ENCODE measurements at places on chromosomes 16 and 17. TPM values are rescaled to one million over a fixed set of nuclear protein-coding genes. Genes with fewer than 3 reads are reported as not detected.

PLSCR3 gene
- polyA plus RNA-seq, result 72.0 TPM

DNA sequence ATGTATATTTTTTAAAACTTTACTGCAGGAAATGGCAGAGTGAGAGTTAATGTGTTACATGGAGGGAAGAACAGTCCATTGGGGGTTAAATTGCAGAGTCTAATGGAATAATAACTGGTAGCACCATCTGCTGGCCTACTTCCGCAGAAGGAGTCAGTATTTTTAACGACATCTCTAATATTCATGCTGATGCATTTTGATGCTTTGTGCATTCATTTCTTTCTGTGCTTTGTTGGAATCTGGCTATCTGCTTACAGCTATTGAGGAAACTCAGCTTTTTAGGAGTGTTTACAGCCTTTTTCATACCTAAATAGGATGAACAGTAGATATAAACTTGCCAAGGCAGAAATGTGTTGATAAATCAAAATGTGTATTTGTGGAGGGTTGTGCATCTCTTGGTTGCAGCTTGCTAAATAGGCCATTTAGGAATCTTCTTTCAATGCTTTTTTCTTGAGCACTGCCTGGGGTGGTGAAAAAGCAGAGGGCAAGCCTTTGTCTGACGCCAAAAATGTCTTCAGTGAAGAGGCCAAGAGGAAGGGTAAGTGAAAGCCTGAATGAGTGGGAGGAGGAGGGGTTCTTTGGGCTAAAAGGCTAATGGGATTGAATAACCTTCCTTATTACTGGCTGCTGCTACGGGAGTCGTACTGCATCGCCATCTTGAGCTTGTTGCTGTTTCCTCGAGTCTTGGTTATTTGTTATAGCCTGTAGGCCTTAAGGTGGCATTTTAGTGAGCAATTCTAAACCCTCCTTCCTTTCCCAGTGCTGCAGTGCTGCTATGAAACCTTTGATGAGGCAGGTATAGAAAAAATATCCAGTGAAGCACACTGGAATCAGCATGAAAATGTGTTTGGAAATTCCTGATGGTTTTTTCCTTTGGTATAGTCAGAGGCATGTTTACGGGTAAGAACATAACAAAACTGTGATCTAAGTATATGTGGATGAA is 153.3 kb downstream of the CHD9 start:
- H3K4me1 ChIP-seq, result peaks cover 7% of the 10 kb centered on the region
- H3K36me3 ChIP-seq, result peaks cover 21% of the 10 kb centered on the region
- peak; percentile 77 for DNase-seq
- no peaks in the 10 kb centered on the region for H3K27me3 ChIP-seq
- peak overlapping the region; percentile 52 for H3K4me3 ChIP-seq

GRCh38 chr16:48206594-48207242 is 37.4 kb upstream of the LONP2 start:
- DNase-seq, result no peak
- H3K27me3 ChIP-seq, result peaks cover 6% of the 10 kb centered on the region
- no peak overlapping the region for H3K27ac ChIP-seq
- H3K4me3 ChIP-seq, result no peak overlapping the region
- no peaks in the 10 kb centered on the region for H3K36me3 ChIP-seq
- peaks cover 5% of the 10 kb centered on the region for H3K4me1 ChIP-seq

GRCh38 chr16:15494236-15494635 is 59.8 kb downstream of the BMERB1 start:
- H3K4me3 ChIP-seq, result no peak overlapping the region
- H3K36me3 ChIP-seq, result no peaks in the 10 kb centered on the region
- no peaks in the 10 kb centered on the region for H3K27me3 ChIP-seq
- no peak overlapping the region for H3K27ac ChIP-seq
- peaks cover 2% of the 10 kb centered on the region for H3K4me1 ChIP-seq

IL21R gene
- 0.13 TPM for polyA plus RNA-seq

DNA sequence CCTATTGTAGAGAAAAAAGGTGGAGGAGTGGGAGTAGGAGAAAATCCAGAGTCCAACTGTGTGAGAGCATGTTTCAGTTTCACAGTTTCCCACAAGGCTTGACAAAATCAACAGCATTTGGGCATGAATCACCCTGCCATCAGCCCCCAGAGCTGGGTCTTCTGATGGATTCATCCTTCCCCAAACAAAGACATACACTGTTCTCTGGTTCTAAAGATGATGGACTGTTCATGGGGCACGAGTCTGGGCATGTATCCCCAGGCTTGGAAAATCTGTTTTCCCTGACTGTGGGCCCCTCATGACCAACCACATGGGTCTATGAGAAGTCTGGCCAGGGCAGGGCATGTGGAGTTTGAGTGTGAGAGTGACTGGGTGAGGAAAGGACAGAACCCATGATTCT is 210.4 kb upstream of the IRX5 start:
- peaks cover 4% of the 10 kb centered on the region for H3K4me1 ChIP-seq
- H3K4me3 ChIP-seq, result no peak overlapping the region
- no peaks in the 10 kb centered on the region for H3K27me3 ChIP-seq
- H3K27ac ChIP-seq, result no peak overlapping the region
- no peaks in the 10 kb centered on the region for H3K36me3 ChIP-seq
- DNase-seq, result no peak

- H3K4me3 ChIP-seq, result no peak overlapping the region
- H3K27me3 ChIP-seq, result peaks cover 7% of the 10 kb centered on the region
- peaks cover 29% of the 10 kb centered on the region for H3K4me1 ChIP-seq
- no peak for DNase-seq
Observed at GRCh38 chr17:57705921-57706695, 39.0 kb downstream of the CCDC182 start.

DNA sequence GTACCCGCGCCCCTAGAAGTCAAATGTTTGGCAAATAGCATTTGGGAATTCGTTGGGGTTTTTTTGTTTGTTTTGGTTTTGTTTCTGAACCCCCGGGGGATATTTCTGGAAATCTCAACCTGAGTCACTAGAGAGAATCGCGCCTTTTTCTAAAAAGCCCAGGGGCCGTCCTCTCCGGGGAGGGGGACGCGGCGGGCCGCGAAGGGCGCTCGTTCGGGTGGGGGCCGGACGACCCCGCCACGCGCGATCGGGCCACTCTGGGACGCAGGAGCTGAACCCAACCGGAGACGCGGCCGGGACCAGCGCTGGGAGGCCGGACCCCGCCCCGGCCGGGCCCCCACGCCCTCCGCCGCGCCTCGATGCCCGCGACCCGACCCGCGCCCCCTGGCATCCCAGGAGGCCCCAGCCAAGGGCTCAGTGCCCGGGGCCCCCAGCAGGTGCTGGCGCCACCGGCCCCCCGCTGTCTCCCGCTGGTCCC is 302 bp downstream of the LITAF start:
- H3K27me3 ChIP-seq, result no peaks in the 10 kb centered on the region
- peak overlapping the region; percentile 95 for H3K27ac ChIP-seq
- no peaks in the 10 kb centered on the region for H3K4me1 ChIP-seq
- no peak for DNase-seq
- peak overlapping the region; percentile 93 for H3K4me3 ChIP-seq
- H3K36me3 ChIP-seq, result no peaks in the 10 kb centered on the region

DNA sequence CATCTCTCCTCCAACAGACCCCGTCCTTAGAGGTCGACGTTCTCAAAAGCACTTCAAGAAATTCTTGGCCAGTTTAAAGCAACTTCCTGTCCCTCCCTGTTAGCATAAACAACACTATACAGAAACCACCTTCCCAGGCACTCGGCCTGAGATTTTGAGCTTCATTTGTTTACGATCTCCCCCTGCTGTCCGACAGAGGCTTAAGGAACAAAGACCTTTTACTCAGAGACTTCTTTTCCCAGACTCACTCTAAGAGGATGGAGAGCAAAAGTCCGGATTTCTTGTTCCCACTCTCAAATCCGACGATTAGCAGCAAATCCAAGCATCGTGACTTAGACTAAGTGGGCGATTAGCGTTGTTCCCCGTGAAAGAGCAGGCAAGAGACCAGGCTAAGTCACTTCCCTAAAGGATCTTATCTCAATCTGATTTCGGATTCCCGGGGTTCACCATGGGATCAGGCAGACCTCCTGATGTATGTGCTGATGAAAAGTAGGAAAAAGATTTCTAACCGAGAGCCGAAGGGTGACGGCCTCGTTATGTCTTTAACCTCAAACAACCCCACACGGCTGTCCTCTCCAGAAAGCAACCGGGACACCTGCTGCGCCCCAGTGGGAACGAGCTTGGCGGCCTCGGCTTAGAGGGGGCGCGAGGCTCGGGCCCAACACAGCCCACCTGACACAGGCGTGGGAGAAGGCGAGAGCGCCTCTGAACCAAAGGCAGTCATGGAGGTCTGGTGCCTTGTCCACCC is 598 bp downstream of the INPP5K start:
- peak overlapping the region; percentile 100 for H3K4me3 ChIP-seq
- H3K4me1 ChIP-seq, result no peaks in the 10 kb centered on the region
- peaks cover 44% of the 10 kb centered on the region for H3K36me3 ChIP-seq
- DNase-seq, result peak; percentile 70
- no peaks in the 10 kb centered on the region for H3K27me3 ChIP-seq
- H3K27ac ChIP-seq, result peak overlapping the region; percentile 56

DNA sequence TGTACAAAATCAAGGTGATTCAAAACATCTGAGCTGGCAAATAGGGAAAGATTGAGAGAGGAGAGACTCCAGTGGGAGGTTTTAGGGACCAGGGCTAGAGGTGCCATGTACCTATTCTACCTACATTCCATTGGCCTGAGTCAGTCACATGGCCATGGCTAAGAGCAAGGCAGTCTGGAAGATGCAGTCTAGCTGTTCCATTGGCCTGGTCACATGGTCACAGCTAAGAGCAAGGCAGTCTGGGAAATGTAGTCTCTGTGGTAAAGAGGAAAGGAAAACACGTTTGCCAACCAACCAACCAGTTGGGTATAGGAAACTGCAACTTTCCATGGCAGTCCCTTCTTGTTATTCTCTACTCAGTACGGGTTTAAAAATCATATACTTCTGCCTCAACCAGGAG is 369.1 kb downstream of the XYLT1 start:
- no peak for DNase-seq
- H3K36me3 ChIP-seq, result peaks cover 9% of the 10 kb centered on the region
- no peak overlapping the region for H3K27ac ChIP-seq
- H3K27me3 ChIP-seq, result no peaks in the 10 kb centered on the region

B9D1 gene
- polyA plus RNA-seq, result 75.0 TPM

GRCh38 chr17:34606763-34607162 is 27.4 kb downstream of the TMEM132E start:
- H3K27me3 ChIP-seq, result no peaks in the 10 kb centered on the region
- H3K27ac ChIP-seq, result no peak overlapping the region
- H3K36me3 ChIP-seq, result no peaks in the 10 kb centered on the region
- no peaks in the 10 kb centered on the region for H3K4me1 ChIP-seq
- DNase-seq, result no peak
- no peak overlapping the region for H3K4me3 ChIP-seq

- no peak for DNase-seq
- H3K36me3 ChIP-seq, result no peaks in the 10 kb centered on the region
- H3K4me3 ChIP-seq, result no peak overlapping the region
- H3K4me1 ChIP-seq, result peaks cover 9% of the 10 kb centered on the region
- no peak overlapping the region for H3K27ac ChIP-seq
- no peaks in the 10 kb centered on the region for H3K27me3 ChIP-seq
Observed at GRCh38 chr16:50505714-50506542, 42.3 kb upstream of the NKD1 start.

- H3K36me3 ChIP-seq, result peaks cover 6% of the 10 kb centered on the region
- peaks cover 14% of the 10 kb centered on the region for H3K4me1 ChIP-seq
- H3K27me3 ChIP-seq, result no peaks in the 10 kb centered on the region
- peak; percentile 92 for DNase-seq
- peak overlapping the region; percentile 60 for H3K4me3 ChIP-seq
- no peak overlapping the region for H3K27ac ChIP-seq
Observed at GRCh38 chr17:47694581-47695428, 844 bp downstream of the TBKBP1 start.

DNA sequence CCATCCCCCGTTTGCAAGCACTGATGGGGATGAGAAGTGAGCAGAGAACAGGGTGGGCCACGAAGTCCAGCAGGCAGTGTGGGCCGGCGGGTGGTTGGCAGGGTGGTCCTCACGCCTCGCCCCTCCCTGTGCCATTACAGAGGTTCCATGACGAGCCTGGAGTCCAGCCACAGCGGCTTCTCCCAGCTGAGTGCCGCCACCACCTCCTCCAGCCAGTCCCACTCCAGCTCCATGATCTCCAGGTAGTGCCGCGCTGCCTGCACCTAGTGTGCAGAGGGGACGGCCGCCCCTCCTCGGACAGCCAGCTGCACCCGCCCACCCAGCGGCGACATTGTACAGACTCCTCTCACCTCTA is 73.0 kb downstream of the SEC14L1 start:
- peak; percentile 42 for DNase-seq
- no peak overlapping the region for H3K4me3 ChIP-seq
- peaks cover 77% of the 10 kb centered on the region for H3K36me3 ChIP-seq
- no peak overlapping the region for H3K27ac ChIP-seq
- no peaks in the 10 kb centered on the region for H3K27me3 ChIP-seq

PPL gene
- 24.6 TPM for polyA plus RNA-seq

DNA sequence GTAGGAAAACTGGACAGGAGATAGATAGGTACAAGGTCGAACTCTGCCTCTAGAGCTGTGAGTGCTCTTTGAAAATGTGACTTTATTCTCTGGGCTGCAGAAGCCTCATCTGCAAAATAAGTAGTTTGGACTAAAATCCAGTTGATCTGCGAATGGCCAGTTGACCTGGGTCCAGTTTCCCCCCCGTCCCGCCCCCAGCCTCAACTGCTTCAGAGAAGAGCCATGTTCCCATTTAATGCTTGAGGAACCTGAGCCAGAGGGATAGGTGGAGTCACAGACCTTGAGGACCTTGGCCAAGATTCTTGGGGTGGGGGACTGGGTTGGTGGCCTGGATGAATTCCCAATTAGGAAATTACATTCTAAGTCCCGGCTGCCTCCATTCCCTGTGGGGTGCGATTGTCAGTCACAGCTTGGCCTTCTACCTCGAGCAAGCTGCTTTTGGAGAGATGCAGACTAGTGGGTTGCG is 14.1 kb downstream of the TBX2 start:
- peaks cover 49% of the 10 kb centered on the region for H3K4me1 ChIP-seq
- peak; percentile 30 for DNase-seq
- peaks cover 6% of the 10 kb centered on the region for H3K36me3 ChIP-seq
- H3K27ac ChIP-seq, result peak overlapping the region; percentile 80
- peak overlapping the region; percentile 77 for H3K4me3 ChIP-seq

DNA sequence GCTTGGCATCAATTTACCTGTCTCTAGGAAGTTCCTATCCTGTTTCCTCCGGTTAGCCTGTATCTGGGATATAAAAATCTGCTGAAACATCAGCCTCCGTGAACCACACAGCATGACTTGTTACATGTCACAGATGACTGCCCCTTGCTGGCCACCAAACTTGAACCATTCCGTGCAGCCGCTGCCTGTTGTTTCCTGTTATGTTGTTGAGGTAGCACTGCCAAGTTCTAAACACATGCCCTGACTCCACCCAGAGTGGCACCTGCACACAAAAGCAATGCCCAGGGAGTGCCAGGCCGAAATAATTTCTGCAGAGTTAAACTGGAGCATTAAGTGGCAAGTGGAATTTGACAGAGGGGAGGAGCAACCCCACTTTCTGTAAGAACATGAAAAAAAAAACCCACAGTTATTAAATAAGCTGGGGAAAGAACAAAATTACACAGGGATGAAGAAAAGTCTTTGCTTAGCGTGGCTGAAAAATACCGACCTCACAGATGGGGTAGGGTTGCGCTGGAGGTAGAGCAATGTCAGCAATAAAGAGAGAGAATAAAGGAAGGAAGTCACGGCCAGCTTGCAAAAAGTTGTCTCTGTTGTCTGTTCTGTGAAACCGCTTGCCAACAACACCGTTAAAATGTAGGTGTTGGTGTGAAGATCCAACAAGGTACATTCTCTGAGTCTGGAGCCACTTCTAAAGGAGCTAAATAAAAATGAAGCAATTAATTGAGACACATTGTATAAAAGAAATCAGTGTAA is 174.6 kb upstream of the CDH13 start:
- H3K27me3 ChIP-seq, result peaks cover 19% of the 10 kb centered on the region
- no peak overlapping the region for H3K27ac ChIP-seq
